CD4-positive, alpha-beta T cell treated with Interleukin-10 for 1 hour (primary cell): ENCODE measurements at places on chromosomes 16 and 17.

GRCh38 chr16:73083271-73083670 is 35.3 kb upstream of the ZFHX3 start:
- no peak for DNase-seq

DNA sequence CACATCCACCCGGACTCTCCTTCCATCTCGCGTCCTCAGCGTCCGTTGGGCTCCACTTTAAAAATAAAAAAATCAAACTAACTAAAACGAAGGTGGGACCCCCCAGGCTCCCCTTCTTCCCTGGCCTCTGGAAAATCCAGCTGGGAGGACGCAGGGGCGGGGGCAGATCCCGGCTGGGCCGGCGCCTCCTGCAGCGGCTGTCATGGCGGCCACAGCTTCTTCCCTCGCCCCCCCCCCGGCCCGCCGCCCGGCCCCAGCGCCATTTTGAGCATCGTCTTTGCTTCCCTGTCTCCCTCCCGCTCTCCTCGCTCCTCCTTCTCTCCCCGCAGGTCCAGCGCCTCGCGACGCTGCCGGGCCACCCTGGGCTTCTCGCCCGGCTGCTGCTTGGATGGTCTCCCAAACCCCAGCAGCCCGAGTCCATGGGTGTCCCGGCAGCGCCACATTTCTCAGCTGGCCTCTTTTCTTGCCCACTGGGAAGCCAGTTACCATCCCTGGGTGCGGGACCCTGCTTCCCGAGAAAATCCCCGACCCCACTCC is 3.3 kb downstream of the HOXB2 start:
- DNase-seq = peak; percentile 51

DNA sequence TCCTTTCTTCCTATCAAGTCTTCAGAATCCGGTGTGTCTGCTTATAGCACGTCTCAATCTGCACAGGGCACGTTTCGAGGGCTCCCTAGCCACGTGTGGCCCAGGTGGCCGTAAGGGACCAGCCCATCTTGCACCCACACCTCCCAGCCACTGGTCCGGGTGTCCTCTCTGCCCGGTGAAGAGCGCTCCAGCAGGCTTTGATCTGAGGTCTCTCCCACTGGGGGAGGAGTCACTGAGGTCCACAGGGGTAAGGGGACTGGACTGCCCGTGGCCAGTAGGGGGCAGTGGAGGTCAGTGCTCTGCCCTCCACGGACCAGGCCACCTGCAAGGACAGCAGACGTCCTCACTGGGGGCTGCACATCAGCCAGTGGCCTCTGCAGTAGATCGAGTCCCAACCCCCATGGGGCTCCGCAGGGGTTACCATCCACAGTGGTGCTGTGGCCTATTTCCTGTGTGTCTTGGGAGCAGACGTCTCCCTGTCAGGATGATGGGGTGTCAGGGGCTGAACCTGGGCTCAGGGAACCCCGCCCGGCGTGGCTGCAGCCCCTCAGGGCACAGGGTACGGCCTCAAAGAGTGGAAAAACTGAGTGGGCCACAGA is 204.1 kb upstream of the CIBAR2 start:
- DNase-seq = peak; percentile 30

DNA sequence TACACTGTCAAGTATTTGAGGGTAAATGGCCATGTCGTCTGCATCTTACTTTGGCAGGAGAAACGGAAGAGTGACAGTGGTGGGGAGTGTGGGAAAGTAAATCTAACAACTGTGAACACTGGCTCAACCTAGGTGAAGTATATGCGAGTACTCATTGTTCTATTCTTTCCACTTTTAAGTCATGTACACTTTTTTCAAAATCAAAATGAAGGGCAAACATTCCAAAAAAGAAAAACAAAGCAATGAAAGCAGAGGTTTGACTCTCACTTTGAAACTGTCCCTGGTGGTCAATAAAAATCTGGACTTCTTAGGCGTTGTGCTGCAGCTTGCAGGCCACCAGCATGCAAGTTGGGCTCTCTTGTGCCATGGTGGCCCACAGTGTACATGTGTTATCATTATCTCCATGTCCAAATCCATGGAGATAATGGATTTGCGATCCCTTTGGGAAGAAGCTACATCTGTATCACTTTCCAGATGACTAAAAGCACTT is 32.7 kb downstream of the STAT5B start:
- no peak for DNase-seq

GRCh38 chr17:3038941-3039340 is 24.5 kb downstream of the OR1D5 start:
- DNase-seq = no peak

DNA sequence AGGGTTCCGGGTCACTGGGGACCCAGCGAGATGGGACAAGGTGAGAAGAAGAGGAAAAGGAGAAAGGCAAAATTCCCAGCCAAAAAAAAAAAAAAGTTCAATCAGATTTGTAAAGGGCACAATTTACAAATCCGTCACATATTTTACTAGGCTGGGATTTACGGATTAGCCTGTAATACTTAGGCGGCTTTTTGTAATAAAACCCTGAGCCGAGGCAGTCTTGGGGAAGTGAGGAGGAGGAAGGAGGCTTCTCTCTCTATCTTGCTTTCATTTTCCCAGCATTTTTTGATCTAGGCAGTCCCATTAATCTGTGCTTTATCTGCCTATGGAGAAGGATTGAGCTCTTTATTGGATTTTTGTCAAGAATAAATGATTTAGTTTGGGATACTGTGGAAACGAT is 130.6 kb upstream of the SDK2 start:
- DNase-seq = no peak

- DNase-seq = no peak
Measured at GRCh38 chr17:32625971-32626370, 139.2 kb downstream of the CDK5R1 start.

DNA sequence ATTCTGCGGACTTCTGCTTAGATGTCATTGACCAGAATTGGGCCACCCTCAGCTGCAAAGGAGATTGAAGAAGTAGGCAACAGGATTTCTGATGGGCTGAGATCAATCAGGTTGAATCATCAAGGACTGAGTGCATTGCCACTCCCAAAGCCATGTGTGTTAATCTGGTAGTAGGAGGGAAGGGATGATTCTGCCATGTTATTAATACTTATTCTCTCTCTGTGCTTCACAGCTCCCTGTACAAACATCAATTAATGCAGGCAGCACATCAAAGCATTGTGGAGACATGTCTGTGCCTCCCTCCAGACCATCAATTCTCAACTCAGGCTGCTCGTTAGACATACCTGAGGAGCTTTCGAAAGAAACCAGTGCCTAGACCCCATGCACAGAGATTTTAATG is 11.6 kb downstream of the LRRC3C start:
- no peak for DNase-seq

GRCh38 chr16:4052096-4052495 is 64.1 kb downstream of the ADCY9 start:
- no peak for DNase-seq

GRCh38 chr16:1066584-1067172 is 5.9 kb upstream of the SSTR5 start:
- DNase-seq = no peak

- DNase-seq = no peak
Measured at GRCh38 chr17:39281806-39282205, 56.1 kb upstream of the STAC2 start.

DNA sequence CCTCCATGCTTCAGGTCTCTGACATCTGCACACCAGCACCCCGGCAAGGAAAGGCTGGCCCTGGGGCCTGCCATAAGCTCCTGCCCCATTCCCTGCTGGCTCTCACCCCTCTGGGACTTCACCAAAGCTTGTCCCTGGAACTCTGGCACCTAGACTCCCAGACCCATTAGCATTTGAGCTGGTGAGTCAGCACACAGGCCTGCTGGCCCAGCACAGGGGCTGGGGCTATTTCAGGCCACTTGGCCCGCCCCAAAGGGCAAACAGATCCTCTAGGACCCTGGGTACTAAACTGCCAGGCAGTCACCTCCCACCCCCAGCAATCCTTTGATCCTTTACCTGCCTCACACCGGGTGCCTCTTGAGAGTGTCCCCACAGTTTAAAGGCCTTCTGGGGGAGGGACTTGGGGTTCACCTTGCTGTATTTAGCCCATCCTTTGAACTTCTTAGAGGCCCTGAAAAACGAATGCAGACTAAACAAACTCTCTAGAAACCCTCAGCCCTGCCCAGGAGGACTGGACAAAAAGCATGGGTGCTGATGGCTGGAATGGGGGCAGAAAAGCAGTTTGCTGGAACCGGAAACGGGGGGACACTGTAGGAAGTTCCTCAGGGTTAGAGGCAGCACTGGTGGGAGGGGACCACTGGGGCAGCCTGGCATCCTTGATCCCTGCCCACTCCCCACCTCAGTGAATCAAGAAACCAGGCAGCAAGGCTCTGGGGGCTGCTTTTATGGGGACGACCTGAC is 3.2 kb upstream of the SAMD14 start:
- no peak for DNase-seq

- DNase-seq = no peak
Measured at GRCh38 chr17:49821916-49822315, 26.0 kb downstream of the TAC4 start.

DNA sequence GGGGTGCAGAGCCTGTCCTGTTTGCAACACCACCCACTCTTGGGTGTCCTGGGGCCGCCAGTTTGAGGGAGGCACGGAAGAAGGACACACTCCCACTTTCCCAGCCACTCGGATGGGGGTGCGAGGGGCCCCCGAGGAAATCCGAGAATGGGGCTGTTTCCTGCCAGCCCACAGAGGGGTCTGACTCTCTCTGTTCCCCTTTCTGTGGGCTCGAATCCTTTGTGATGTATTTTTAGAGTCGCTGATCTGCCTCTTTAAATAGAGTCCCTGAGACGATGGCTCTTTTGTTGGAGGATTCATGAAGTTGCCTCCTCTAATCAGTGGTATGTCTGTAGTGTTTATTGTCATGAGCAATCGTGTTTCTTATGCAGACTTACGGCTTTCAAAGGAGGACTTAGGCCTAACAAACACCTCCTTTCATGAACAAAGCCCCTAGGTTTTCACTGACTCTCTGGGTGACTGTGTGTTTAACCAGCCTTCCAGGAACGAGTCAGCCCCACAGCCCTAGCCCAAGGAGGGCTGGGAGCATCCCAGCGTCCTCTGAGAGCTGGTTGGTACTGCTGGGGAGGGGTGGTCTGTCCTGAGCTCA is 29.1 kb downstream of the CIBAR2 start:
- DNase-seq = no peak

GRCh38 chr16:19959736-19960135 is 75.1 kb upstream of the GPRC5B start:
- no peak for DNase-seq

GRCh38 chr16:48409839-48410632 is 24.8 kb upstream of the SIAH1 start:
- DNase-seq = no peak

DNA sequence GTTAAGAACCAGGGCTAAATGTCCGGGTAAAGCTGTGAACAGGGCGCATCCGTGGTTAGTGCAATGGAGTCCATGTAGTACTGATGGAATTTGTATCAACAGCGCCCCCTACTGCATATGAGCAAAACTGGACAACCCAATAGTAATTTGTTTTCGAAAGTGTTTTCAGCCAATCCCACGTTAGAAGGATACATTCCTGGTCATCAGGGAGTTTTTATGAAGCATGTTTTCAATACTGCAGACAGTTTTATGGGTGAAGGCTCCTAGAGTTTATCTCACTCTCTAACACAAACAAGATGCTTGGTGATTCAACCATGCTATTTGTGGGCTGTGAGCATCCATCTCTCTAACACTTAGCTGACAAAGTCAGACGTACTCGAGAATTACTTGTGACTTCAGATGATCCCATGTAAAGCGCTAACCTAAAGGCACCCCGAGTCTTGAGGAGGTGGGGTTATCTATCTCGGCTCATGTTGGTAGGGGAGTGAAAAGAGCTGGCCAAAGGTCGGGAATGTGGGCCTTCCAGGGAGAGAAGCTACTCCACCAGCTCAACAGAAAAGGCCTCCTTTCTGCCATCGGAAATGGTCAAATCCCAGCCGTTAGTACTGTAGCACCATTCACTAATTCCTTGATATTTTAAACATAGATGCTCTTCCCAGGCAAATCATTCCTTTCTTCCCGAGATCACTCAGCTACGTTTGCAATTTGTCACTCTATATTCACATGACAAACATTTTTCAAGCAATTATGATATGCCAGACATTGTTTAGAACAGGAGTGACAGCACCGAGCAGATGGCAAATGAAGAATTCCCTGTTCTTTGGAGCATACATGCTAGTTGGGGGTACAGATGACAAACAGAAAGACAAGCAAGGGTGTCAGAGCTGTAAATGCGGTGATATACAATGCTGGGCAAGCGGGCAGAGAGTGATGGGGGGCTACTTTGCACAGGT is 46.9 kb upstream of the HNF1B start:
- DNase-seq = peak; percentile 62

- no peak for DNase-seq
Measured at GRCh38 chr16:55943267-55943666, 68.1 kb upstream of the CES5A start.

GRCh38 chr16:62035115-62036092 is 834 bp downstream of the CDH8 start:
- no peak for DNase-seq

- DNase-seq = no peak
Measured at GRCh38 chr17:55635253-55635914, 87.3 kb downstream of the TMEM100 start.

DNA sequence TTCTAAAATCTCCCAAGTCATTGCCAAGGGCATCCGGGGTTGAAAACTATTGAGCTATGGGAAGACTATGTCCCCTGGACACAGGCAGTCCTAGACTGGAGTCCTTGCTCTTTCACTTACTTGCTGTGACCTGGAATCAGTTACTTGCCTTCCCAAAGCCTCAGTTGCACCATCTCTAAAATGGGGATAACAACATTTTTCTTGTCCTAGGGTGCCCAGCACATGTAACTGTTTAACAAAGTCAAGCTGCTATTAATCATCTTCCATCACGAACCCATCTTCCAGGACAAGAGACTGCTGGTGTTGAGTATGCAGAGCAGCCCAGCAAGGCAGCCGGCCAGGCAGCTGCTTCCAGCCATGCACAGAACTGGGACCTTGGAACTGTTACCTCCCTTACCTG is 9.9 kb upstream of the CACNG4 start:
- DNase-seq = no peak

GRCh38 chr16:81544261-81544660 is 99.7 kb downstream of the CMIP start:
- DNase-seq = no peak

- no peak for DNase-seq
Measured at GRCh38 chr17:79033046-79033616, 9.2 kb downstream of the C1QTNF1 start.

DNA sequence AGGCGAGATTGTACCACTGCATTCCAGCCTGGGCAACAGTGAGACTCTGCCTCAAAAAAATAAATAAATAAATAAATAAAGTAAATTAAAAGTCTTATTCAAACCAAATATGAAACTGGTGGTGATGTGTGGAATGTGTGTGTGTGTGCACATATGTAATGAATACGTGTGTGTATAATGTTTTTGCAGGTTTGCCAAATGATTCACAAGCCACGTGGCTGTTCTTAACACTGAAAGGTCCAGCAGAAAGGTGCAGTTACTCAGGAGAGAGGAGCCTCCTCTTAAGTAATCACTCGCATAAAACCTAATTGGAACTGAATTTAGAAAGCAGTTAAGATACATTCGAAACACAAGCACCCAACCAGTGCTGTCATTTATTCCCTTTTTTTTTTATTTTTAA is 22.9 kb downstream of the GDE1 start:
- DNase-seq = no peak

- DNase-seq = no peak
Measured at GRCh38 chr16:50533317-50533716, 14.9 kb upstream of the NKD1 start.
